ENCODE measurements at places on chromosomes 12 and 14.

GRCh38 chr12:116441292-116441691 lies 117.9 kb upstream of the MAP1LC3B2 start:
- no peak for DNase-seq

- DNase-seq: no peak
Measured at GRCh38 chr14:68341411-68342212, 451.3 kb downstream of the ZFP36L1 start.

DNA sequence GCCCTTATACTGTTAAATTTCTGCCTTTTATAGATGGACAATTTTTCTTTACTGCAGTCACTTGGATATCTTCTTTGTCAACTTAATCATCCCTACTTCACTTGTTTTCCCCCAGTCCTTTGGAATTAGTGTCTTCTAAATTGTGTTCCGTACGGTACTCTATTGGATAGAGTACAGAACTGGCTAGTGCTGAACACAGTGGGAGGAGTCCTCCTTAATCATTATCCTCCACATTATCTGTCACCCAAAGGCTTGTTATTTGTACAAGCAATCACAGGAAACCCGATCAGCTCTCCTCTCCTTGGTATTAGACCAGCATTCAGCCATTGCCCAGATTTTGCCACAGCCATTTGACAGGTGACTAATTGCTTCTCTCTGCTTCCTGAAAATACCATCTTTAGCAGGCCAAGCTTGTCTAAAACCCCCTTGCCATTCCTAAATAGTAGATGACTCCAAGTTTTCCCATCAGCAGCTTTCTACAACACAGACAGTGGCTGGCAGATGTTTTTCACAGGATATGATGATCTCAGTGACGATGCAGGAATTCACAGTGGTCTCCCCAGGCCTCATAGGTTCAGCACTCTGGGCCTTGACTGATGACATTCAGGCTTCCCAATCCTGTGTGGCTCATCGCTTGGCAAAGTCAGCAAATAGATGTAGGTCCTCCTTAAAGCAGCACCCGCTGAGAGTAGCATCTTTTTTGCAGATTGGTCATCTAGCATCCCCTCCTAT lies 216.0 kb upstream of the RGS6 start:
- DNase-seq: no peak

- DNase-seq: no peak
Measured at GRCh38 chr12:88122666-88123065, 19.2 kb downstream of the CEP290 start.

GRCh38 chr14:68476212-68477109 lies 316.4 kb downstream of the ZFP36L1 start:
- DNase-seq: no peak

GRCh38 chr12:50024805-50025186 lies 498 bp downstream of the RACGAP1 start:
- no peak for DNase-seq

- peak; percentile 73 for DNase-seq
Measured at GRCh38 chr12:122399592-122400373, 22.7 kb downstream of the CLIP1 start.

All from CD4-positive, alpha-beta T cell treated with Interleukin-6 at 100 ng/mL for 8 hours (primary cell).